ENCODE measurements at places on chromosomes 12 and 14.

DNA sequence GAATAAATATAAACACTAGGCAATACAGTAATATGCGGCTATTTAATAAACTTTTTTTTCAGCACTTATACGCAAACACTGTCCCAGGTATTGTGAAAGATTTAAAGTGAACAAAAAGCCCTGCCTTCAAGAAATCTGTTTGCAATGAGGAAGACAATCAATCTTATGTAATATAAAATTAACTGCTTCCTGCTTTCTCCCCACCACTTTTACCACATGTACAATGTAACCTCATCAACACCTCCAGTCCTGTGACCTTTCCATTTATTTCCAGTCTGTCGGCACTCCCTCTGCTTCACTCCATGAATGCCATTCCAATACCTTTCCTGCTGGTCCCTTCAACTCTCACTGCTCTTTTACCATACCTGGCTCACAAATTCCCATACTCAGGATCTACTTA, 10.5 kb downstream of the SNX6 start:
- no peak for DNase-seq

GRCh38 chr12:68393417-68393816, 61.3 kb upstream of the MDM1 start:
- DNase-seq = no peak

GRCh38 chr14:76827696-76828296, 1.6 kb downstream of the LRRC74A start:
- DNase-seq = no peak

DNA sequence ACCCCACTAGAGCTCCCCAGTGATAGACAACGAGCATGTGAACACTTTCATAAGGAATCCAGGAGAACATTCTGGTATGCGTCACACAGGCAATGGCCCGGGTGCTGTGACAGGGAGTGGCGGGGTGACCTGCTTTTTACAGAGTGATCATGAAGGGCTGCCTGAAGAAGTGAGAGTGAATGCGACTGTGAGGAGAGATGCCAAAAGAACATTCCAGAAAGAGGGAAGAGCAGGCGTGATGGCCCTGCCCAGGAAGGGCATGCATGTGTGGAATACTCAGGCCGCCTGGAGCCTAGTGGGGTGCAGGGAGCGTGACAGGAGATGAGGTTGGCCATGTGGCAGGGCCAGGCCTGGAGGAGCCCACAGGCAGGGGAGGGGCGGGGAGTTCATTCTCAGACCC, 53.8 kb downstream of the FZD10 start:
- DNase-seq = no peak

GRCh38 chr12:28167981-28168485, 22.2 kb upstream of the CCDC91 start:
- DNase-seq = no peak

DNA sequence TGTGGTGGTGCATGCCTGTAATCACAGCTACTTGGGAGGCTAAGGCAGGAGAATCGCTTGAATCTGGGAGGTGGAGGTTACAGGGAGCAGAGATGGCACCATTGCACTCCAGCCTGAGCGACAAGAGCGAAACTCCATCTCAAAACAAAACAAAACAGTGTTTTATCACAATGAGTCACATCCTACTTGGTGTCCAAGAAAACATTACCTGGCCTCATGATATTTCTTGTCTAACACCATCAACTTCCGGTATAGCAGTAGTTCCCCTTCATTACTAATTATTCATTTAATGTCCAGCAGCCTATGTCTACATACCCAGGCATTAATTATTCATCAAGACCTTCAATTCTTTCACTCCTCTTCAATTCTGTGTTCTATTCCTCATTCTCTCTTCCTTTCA, 115.5 kb downstream of the CCDC59 start:
- DNase-seq = no peak

GRCh38 chr14:54026671-54027070, 70.0 kb upstream of the BMP4 start:
- no peak for DNase-seq

- no peak for DNase-seq
Measured at GRCh38 chr12:51199366-51199945, 18.4 kb downstream of the POU6F1 start.

DNA sequence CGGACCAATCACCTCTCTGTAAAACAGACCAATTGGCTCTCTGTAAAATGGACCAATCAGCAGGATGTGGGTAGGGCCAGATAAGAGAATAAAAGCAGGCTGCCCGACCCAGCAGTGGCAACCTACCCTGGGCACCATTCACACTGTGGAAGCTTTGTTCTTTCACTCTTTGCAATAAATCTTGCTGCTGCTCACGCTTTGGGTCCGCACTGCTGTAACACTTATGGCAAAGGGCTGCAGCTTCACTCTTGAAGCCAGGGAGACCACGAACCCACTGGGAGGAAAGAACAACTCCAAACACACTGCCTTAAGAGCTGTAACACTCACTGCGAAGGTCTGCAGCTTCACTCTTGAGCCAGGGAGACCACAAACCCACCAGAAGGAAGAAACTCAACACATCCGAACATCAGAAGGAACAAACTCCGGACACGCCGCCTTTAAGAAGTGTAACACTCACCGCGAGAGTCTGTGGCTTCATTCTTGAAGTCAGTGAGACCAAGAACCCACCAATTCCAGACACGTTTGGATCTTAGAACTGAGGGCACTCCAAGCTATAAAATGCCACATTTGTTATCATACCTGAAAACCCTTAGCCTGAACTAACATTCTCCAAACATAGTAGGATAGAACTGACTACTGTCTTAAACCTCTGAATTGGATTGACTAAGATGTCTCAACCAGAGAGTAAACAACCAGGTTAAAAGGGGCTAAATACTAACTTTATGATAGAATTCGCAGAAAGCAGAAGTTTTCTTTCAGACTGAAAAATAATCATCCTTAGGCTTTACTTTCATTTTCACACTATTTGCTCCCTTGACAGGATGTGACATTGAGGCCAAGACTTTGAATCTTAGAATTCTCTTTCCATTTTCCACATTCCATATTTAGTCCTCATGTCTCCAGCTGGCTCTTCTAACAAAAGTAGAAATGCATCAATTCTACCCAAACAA, 33.6 kb downstream of the CDKL1 start:
- DNase-seq = no peak

DNA sequence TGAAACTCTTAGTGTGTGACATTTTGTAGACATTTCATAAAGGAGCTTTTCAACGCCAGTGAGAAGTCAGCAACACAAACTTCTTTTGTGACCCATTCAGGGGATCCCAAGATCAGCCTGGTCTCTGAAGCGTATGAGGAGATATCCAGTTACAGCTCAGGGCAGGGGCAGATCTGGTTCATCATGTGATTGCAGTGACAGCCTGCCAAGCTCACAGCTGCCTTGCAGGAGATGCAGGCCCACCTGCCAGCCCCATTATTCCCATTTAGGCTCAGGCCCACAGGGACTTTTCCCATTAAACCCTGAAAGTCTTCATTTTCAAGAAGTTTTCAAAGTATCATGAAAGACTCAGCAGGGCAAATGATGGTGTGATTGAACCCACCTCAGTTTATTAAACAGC, 38.3 kb downstream of the SRGAP1 start:
- DNase-seq = no peak

DNA sequence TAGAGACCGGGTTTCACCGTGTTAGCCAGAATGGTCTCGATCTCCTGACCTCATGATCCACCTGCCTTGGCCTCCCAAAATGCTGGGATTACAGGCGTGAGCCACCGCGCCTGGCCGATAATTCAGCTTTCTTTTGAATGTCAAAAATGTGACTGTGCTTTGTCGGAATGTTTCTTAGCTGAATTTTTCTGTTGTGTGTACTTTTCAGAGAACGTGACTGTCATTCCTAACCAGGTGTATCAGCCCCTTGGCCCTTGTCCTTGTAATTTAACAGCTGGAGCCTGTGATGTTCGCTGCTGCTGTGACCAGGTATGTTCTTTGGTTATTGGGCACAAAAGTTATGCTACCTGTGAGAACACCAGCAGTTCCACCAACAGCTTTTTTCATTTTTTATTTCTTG, 8.1 kb downstream of the TCTN2 start:
- DNase-seq = no peak

DNA sequence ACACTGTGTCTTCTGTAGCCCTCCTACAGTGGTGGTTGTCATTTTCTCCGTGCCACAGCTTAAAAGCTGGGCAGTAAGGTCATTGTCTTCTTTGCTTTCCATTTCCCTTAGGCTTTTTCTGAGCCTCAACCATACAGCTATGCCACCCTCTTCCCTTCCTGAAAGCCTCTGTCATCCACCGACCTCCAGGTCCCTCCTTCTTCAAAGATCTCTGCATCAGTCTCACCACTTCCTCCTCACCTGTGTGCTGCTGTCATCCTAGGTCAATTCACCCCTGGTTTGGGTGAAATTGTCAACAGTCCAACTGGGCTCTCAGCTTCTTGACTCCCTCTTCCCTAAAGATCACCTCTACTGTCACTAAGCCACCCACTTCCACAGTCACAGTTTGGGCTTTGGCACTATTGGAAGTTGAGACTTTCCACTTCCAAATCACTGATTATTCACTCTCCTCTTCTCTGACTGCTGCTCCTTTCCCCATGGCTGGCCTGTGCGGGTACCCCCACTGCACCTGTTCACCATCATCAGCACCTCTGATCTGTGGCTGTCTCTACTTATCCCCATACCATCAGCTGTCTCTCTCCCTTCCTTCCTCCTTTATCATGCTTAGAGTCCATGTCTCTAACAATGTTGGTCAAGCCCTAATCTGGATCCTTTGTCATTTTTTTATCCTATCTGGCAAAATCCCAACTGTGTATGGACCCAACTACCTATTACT, 15.5 kb upstream of the TSPAN9 start:
- no peak for DNase-seq

DNA sequence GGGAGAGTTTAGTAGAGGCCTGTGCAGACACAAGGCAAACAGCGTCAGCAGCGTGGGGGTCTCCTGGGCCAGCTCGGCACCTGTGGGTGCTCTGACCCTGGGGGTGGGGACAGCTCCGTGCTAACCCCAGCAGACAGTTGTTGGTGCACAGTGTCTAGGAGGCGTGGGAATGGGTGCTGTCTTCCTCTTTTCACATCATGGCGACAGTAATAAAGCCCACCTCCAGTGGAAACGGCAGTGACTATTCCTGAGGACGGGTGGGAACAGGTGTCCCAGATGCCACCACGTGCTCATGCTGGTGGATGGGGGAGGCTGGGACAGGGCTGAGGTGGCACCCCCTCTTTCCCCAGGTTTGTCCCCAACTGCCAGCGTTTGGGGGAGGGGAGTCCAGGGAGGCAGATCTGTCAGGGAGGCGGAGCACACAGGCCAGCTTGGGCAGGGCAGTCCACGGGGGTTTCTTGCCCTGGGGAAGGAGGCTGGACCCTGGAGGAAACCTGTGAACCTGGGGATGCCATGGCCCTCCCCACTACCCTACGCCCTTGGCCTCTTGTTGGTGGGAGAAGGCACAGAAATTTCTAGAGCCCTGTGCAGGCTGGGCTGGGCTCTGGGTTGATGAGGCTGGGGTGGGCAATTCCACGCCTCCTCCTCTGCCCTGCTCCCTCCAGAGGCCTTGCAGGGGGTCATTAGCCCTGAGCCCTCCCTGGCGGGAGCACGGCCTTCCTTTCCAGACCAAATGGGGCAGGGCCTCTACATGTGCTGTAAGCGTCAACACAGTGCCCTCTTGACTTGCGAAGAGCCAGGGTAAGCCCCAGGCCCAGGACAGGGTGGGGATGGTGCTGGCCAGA, 3.8 kb downstream of the ZBTB42 start:
- no peak for DNase-seq

GRCh38 chr12:8890313-8891085, 23.8 kb upstream of the PHC1 start:
- DNase-seq = peak; percentile 18

- DNase-seq = no peak
Measured at GRCh38 chr12:98374007-98374406, 141.4 kb upstream of the TMPO start.

- peak; percentile 42 for DNase-seq
Measured at GRCh38 chr14:82710267-82710841, 1176.7 kb upstream of the SEL1L start.

DNA sequence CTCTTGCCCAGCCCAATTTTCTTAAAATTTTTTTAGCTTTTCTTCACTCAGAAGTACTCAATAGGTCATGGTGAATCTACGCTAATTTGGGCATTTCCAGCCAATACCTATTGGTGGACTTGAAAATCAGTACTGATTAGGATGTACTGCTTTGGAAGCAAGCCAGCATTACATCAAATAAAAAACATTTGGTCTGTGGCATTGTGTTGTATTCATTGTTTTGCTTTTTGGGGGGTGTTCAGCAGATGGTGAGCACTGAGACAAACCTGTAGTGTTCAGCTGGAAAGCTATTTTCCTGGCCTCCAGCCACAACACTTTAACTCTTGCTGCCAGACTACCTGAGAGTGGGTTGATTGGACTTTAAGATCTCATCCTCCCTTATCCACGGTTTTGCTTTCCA, 4.0 kb downstream of the MAPKAPK5 start:
- no peak for DNase-seq

DNA sequence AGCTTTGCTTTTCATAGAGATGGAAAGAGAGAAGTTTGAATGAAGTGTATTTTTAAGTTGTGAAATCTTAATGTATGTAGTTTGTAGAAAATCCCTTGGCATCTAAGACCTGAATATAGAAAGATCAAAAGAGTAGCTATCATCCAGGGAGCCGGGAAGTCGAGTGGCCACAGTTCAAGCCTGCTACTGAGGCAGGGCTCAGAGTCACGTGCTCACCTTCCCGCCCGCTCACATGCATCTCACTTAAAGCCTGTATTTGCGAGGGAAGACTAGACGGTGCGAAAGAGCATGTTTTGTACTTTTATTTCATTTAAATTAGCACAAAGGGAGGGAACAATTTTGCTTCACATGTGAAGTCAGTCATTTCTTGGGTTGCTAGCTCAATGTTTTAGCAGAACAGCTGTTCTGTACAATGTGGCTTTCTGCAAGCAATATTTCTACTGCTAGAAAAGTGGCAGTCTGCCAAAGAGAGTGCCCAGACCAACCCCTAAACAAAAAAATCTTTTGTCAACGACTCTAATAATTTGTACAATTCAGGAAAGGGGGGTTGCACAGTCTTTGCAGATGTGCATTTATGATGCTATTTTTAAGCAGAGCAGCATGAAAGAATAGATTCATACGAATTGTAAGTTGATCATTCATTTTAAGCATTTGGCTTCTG, 290.7 kb downstream of the NPAS3 start:
- DNase-seq = peak; percentile 88

GRCh38 chr12:63844391-63845341, at the start of gene SRGAP1:
Gene SRGAP1 (plus strand): TSS chr12:63844700. CDS start chr12:63844817, 117 bp downstream.
- peak; percentile 74 for DNase-seq

DNA sequence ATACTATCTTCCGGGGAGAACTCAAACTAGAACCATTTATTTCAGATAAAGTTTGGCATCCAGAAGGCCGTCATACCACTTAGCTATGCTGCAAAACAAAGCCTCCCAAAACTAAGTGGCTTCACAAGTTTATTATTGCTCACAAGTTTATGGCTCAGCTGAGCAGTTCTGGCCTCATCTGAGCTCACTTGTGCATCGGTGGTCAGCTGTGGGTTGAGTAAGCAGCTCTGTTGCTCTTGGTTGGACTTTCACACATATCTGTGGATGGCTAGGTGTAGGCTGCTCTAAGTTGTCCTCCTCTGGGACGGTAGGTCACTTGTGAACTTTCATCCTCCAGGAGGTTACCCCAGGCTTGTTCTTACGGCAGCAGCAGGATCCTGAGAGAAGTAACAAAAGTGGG, 162.7 kb downstream of the BTG1 start:
- no peak for DNase-seq

All from hippocampal formation (tissue), 2 donors.